ENCODE measurements at places on chromosomes 5 and 9.

DNA sequence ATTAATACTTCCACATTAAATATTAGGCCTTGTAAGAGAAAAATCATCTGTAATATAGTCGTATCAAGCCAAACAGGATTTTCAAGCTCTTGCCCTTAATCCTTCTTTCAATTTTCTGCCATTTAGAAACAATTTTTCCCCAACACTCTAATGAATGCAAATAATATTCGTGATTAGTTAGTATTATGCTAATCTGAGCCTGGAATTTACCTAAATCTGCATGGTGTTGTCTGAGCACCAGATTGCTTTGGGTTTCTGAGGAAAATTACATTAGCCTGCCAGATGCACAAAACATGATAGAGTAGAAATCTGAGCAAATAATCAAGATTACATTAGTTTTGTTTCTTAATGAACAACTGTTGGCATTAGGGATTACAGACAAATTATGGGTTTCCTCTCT, 176.6 kb downstream of the ZDHHC21 start:
- DNase-seq, result no peak

- DNase-seq, result no peak
Observed at GRCh38 chr5:151347369-151347768, at the start of gene SLC36A2. Gene SLC36A2, minus strand, starts transcription at chr5:151347559. Its CDS starts 99 bp downstream, at chr5:151347460.

DNA sequence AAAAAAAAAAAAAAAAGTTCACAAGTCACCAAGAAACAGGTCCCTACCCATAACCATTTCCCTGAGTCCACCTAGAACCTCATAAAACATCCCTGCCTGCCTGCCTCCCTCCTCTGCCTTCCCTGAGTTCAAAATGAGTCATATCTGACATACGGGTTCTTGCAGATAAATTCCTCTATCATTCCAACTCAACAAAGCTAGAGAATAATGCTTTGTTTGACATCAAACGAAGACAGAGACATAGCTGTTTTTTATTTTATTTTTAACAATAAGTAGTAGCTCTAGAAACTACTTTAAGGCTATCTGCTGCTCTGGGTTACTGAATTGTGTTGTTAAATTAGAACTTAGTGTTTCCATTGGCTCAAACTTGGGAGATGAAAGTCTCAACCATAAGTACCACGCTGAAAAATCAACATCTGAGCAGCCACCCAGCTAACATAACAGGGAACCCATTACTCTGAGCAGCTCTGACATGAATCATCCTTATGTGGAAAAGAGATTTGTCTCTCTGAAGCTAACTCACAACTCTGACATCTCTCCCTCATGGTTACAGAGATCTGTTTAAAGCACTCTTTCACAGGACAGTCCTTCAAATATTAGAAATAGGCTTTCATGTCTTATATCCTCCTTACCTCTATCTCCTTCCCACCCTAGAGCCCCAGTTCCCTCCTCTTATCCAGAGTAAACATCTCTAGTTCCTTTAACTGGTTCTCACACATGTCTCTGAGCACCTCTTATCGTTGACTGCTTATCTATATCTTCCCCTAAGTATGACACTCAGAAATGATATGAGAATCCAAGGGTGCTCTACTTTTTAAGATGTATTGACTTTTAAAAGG, 12.1 kb downstream of the TMEM245 start:
- DNase-seq, result no peak

GRCh38 chr9:37438359-37438758, 15.9 kb downstream of the GRHPR start:
- DNase-seq, result no peak

GRCh38 chr9:133761641-133762248, 23.6 kb upstream of the SARDH start:
- DNase-seq, result no peak

DNA sequence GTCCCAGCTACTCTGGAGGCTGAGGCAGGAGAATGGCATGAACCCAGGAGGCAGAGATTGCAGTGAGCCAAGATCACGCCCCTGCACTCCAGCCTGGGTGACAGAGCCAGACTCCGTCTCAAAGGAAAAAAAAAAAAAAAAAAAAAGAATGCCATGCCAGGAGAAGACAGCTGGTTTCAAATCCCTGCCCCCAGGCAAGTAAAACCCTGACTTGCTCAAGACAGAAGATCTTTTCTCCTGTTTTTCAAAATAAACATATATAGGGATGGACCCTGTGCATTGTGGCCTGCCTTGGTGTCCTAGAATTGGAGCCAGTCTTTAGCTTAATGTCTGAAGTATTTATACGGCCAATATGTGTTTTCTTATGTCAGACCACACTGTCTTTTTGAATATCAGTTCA, 177.1 kb downstream of the NR3C1 start:
- DNase-seq, result no peak

DNA sequence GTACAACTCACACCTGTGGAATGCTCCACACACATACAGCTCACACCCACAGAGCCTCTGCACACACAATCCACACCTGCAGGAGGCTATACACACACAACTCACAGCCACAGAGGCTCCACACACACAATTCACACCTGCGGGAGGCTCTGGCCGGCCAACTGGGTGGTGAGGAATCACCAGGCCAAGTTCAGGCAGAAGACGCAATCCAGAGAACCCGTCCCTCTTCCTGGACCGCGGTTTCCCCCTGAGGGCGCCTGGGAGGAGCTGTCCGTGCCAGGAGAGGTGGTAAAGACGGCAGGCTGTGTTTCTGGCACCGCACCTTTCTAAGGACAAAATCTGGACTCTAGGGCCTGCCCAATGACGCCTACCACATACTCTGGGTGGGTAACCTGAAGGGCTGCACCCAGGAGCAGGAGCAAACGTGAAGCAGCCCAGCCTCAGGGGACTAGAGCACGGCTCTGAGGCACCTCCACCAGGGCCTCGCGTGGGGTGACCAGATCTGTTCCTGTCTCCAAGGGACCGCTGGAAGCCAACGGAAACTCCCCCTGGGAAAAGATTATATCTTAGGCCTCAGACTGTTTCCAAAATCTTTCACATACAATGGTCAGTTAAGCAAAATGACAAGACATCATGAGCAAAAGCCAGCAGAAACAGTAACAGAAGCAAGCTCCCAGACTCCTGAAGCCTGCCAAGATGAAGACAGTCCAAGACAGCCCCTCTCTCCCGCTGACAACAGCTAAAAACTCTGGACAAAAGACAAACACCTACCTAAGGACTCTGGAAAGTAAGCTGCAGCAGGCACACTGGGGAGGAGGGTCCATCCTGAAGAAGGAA, 16.9 kb downstream of the CAMSAP1 start:
- DNase-seq, result no peak

- DNase-seq, result no peak
Observed at GRCh38 chr5:31553863-31554262, 21.8 kb downstream of the C5orf22 start.

GRCh38 chr5:370311-370958, 48.9 kb downstream of the AHRR start:
- DNase-seq, result no peak

DNA sequence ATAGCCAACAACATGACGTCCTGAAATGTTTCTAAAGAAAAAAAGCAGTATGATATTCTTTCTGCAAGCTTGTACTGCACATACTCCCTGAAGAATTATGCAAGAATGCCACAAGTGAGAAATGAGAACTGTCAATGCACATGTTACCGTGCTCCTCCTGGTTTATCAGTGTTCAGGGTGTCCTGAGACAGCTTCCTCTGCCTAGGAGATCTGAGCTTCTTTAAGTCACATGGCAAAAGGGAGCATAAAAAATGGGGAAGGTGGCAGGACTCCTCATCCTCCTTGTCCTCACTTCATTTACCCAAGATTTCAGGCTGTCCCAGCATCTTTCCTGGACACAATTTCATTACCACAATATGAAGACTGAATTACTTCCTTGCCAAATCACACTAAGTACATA, 238.2 kb downstream of the GLIS3 start:
- no peak for DNase-seq

GRCh38 chr5:169778622-169779596, 141.8 kb downstream of the DOCK2 start:
- no peak for DNase-seq

DNA sequence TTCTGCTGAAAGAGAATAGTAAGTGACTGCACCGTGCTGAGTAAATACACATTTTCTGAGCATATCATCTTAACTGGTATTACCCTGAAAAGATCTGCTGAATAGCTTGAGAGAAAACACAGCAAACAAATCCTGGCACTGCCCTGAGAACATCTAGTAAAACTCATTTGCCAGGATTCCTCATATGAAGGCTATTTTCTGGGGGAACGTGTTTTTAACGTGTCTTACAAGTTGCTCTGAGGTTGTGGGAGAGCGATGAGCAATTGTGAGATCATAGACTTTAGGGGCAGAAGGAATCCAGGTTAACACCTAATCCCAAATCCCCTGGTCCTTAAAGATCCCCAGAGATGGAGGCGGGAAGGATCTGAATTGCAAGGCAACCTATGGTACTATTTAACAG, 331.9 kb upstream of the RFX3 start:
- DNase-seq, result no peak

DNA sequence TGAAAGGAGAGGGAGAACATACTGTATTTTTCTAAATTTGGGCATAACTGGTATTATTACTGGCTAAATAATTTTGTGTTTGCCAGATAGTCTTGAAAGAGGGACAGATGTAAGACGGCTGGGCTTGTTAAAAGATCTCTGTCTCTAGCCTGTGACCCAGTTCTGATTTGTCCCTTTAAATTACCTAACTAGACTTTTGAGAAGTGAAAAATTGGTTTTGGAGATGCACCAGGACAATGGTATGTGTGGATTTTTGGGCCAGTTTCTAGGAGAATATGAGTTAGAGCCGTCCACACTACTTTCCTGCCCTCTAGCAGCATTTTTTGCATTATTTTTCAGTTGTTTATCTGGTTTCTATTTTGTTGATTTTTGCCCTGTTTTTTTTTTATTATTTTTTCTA, 33.5 kb downstream of the LNPEP start:
- no peak for DNase-seq

DNA sequence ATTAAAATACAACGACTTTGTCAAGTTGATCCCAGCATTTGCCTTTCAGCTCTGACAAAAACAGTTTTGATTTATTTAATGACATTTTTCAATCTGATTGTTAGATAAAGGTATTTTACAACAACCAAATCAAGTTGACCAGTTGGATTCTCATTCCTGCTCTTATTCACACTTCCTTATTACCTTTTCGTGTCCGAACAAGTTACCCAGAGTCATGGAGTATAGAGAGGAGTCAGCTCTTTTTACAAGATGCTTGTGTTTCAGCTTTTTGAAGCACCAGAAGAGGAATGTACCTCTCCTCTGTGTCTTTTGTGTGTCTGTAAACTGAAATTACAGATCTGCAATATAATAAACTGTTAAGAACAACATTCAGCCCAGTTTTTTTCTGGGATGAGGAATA, 151.3 kb upstream of the TMEM161B start:
- DNase-seq, result no peak

- no peak for DNase-seq
Observed at GRCh38 chr5:159449925-159450324, 119.6 kb upstream of the IL12B start.

DNA sequence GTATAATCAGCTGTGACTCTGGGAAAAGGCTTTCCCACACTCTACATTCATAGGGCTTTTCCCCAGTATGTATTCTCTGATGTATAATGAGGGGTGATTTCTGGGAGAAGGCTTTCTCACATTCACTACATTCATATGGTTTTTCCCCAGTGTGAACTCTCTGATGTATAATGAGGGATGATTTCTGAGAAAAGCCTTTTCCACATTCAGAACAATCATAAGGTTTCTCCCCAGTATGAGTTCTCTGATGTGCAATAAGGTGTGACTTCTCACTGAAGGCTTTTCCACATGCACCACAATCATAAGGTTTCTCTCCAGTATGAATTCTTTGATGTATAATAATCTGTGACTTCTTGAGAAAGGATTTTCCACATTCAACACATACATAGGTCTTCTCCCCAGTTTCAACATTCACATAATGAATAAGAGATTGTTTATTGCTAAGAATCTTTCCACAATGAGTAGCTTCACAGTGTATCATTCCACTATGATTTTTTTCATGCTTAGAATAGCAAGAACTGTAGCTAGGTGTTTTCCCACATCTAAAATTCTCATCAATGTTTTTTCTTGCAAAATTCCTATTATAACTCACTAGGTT, 26.7 kb upstream of the ZNF300 start:
- no peak for DNase-seq

DNA sequence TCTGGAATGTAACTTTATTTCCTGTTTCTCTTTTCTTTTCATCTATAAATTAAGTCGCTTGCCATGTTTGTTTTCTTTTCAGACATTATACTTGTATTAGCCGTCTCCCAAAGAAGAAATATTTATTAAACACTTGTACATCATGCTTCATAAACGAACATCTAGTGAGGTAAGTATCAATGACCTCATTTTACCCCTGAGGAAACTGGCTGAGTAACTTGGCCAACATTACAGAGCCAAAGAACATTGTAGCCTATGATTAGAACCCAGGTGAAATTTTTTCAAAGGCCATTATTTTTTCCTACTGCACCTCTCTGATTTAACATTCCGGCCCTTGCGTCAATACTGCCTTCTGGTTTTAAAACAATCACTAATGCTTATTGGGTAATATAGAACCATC, 4.2 kb downstream of the FREM1 start:
- no peak for DNase-seq

GRCh38 chr5:67377631-67378030, 181.0 kb upstream of the CD180 start:
- DNase-seq, result peak; percentile 19

GRCh38 chr5:110346893-110347358, 379.5 kb downstream of the TMEM232 start:
- no peak for DNase-seq

- no peak for DNase-seq
Observed at GRCh38 chr9:136047775-136048559, 47.1 kb downstream of the NACC2 start.

- DNase-seq, result no peak
Observed at GRCh38 chr5:133287500-133287899, 235.7 kb downstream of the HSPA4 start.

DNA sequence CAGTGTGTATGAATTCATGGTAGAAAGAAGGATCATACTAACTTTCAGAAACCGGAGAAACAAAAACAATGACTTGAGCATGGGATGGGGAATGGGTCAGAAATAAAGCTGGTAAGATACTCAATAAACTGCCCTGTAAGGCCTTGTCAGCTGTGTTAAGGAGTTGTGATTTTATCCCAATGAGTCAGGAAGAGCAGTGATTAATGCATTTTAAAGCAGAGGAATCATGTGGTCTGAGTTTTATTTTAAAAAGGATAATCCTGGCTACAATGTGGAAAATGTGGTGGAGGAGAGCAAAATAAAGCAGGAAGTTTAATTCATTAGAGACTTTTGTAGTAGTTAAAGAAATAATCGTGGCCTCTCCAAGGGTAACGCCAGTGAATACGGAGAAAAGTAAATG, 28.7 kb downstream of the DHX29 start:
- DNase-seq, result no peak

GRCh38 chr9:94478755-94479730, 75.8 kb upstream of the PCAT7 start:
- no peak for DNase-seq

DNA sequence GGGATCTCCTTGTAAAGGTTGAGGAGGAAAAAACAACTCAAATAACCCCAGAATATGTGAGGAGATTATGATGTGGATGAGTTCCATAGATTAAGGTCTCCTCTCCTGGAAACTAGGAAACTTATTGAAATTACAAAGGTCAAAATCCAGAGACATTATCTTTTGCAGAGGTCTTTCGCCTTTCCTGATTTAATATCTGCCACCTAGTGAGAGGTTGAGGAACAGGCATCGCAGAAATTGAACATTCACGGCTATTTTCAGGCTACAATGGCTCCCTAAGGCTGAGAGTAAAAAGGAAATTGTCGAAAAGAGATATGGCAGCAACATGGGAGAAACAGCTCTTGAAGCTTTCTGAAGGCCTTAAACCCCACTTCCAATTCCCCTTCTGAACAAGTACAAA, 127.5 kb upstream of the PLCXD3 start:
- DNase-seq, result no peak

Measured in head of caudate nucleus (tissue), 42 donors.